Fibroblast of pulmonary artery (primary cell): ENCODE measurements at places on chromosomes 13 and 19.
A peak's percentile ranks its signal among the peaks of the same experiment; 100 is the strongest.

DNA sequence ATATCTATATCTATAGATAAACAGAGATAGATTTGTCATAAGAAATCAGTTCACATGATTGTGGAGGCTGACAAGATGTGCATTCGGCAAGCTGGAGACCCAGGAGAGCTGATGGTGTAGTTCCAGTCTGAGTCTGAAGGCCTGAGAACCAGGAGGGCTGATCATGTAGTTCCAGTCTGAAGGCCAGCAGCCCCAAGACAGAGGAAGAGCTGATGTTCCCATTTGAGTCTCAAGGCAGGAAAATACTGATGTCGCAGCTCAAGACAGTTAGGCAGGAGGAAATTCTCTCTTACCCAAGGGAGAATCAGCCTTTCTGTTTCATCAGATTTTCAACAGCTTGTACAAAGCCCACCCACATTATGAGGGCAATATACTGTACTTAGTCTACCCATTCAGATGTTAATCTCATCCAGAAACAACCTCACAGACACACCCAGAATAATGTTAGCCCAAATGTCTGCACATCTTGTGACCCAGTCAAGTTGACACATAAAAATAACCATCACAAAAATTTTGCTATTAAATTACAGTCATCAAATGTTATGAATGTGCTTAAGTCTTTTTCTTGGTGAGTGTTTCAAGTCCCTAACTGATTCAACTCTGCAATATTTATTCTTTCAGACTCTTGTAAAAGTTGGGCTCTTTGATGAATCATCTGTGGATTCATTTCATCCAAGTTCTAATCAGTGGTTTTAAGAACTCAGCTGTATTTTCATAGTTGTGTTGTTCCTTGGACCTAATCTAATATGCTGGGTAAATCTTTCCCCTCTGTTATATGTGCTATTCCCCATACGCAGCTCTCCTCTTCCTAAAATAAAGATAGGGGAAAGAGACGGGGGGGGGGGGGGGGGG is 22.7 kb upstream of the LRCH1 start:
- peak; percentile 37 for DNase-seq

- no peak for DNase-seq
These were observed 5.7 kb upstream of the PNPLA6 start for GRCh38 chr19:7529610-7530490.

DNA sequence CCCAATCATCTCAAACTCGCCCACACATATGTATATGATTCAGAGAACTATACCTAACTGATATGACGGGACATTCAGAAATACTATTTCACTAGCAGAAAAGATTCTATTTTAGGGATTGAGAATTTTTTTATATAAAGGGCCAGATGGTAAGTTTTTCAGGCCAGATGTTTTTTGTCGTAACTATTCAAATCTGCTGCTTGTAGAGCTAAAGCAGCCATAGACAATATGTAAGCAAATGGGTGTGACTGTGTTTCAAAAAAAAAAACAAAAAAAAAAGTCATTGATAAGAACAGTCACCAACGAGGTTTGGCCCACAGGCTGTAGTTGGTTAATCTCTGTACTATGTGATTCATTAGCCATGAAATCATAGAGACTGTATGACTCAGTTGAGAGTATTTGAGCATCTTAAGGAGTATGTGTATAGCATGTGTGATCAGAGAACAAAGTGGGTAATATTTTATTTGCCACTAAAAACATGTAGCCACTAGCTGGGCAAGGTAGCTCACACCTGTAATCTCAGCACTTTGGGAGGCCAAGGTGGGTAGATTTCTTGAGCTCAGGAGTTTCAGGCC is 2724.7 kb downstream of the PCDH9 start:
- peak; percentile 54 for DNase-seq

- DNase-seq = peak; percentile 79
These were observed 2.4 kb downstream of the GADD45B start for GRCh38 chr19:2478278-2478755.
